ENCODE measurements at places on chromosomes 7 and 10. TPM values are rescaled to one million over a fixed set of nuclear protein-coding genes. Genes with fewer than 3 reads are reported as not detected.

The KAZALD1 gene
- 0.47 TPM for total RNA-seq

GRCh38 chr7:113338071-113338696, 219.8 kb upstream of the SMIM30 start:
- DNase-seq = no peak

DNA sequence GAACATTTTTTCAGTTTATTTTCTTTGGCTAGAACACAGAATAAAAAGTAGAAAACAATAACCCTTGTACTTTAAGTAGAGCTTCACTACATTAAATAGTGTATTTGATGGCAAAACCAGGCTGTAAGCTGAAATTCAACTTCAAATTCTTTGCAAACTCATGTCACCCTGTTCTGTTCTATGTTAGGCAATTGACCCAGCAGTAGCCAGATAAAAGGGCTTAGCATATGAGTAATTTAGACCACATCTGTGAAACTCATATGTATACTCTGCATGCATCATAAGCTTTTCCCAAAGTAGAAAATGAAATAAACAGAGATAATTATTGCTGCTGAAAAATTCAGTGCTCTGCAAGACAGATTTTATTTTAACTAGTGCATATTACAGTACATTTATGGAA, 150.2 kb downstream of the GNAI1 start:
- no peak for DNase-seq

DNA sequence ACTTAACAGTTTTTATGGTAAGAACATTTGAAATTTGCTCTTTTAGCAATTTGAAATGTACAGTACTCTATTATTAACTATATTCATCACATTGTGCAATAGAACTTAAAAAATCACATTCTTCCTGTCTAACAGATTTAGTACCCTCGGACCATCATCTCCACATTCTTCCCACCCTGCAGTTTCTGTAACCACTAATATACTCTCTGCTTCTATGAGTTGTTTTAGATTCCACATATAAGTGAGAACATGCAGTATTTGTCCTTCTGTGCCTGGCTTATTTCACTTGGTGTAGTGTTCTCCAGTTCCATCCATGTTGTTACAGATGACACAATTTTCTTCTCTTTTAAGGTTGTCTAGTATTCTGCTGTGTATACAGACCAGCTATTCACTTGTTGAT, 88.9 kb upstream of the SEC61G start:
- DNase-seq = no peak

GRCh38 chr7:129095258-129095657, 40.3 kb upstream of the TNPO3 start:
- peak; percentile 13 for DNase-seq

- DNase-seq = no peak
Measured at GRCh38 chr7:25849500-25850184, 302.4 kb upstream of the NFE2L3 start.
